Smooth muscle cell of trachea (primary cell): ENCODE measurements at places on chromosomes 12 and 14. TPM values are rescaled to one million over a fixed set of nuclear protein-coding genes. Genes with fewer than 3 reads are reported as not detected.

The SERPINA10 gene
- 0.17 TPM in 1 of 2 replicates, not detected in the other for total RNA-seq

The GLS2 gene
- total RNA-seq: under 0.01 and 0.73 TPM in 2 replicates

The TROAP gene
- total RNA-seq: 0.99 and 11.9 TPM in 2 replicates

The HNF1A gene
- not detected in 2 replicates for total RNA-seq

The NOC4L gene
- 11.1 and 11.8 TPM in 2 replicates for total RNA-seq

The BLOC1S1 gene
- 62.9 and 118 TPM in 2 replicates for total RNA-seq

The ATP2A2 gene
- 140 and 144 TPM in 2 replicates for total RNA-seq

The GRIN2B gene
- total RNA-seq: not detected in 2 replicates

The C12orf54 gene
- total RNA-seq: not detected in 2 replicates

The PROX2 gene
- not detected in 2 replicates for total RNA-seq

The REM2 gene
- 0.17 and 0.29 TPM in 2 replicates for total RNA-seq

The FOXA1 gene
- 0.15 TPM in 1 of 2 replicates, not detected in the other for total RNA-seq

The ACVRL1 gene
- total RNA-seq: 148 and 164 TPM in 2 replicates

The CLMN gene
- total RNA-seq: 0.44 and 1.5 TPM in 2 replicates

The KERA gene
- not detected in 2 replicates for total RNA-seq

The FAM222A gene
- 0.15 and 0.33 TPM in 2 replicates for total RNA-seq

The ARMH4 gene
- 5.5 and 5.8 TPM in 2 replicates for total RNA-seq

The NPFF gene
- not detected in 2 replicates for total RNA-seq

The MFAP5 gene
- 12.5 and 14.9 TPM in 2 replicates for total RNA-seq

The RNF41 gene
- 82.5 and 144 TPM in 2 replicates for total RNA-seq

The ZDHHC22 gene
- total RNA-seq: not detected in 2 replicates

The ISM2 gene
- total RNA-seq: not detected in 2 replicates

The BBOF1 gene
- 5.5 and 6.0 TPM in 2 replicates for total RNA-seq

The NRXN3 gene
- total RNA-seq: under 0.01 and 0.33 TPM in 2 replicates

The GCH1 gene
- total RNA-seq: 0.73 and 6.3 TPM in 2 replicates

The SYCP3 gene
- total RNA-seq: 0.17 TPM in 1 of 2 replicates, not detected in the other

The SSPN gene
- total RNA-seq: 10.9 and 15.1 TPM in 2 replicates

The CD27 gene
- total RNA-seq: 0.17 TPM in 1 of 2 replicates, not detected in the other

The GON7 gene
- total RNA-seq: 6.3 and 14.7 TPM in 2 replicates

The TARBP2 gene
- total RNA-seq: 46.1 and 47.0 TPM in 2 replicates

The CEBPE gene
- not detected in 2 replicates for total RNA-seq
